ENCODE measurements at places on chromosomes 1 and 21.

GRCh38 chr1:109368464-109368863, 29.3 kb downstream of the SORT1 start:
- DNase-seq = no peak

DNA sequence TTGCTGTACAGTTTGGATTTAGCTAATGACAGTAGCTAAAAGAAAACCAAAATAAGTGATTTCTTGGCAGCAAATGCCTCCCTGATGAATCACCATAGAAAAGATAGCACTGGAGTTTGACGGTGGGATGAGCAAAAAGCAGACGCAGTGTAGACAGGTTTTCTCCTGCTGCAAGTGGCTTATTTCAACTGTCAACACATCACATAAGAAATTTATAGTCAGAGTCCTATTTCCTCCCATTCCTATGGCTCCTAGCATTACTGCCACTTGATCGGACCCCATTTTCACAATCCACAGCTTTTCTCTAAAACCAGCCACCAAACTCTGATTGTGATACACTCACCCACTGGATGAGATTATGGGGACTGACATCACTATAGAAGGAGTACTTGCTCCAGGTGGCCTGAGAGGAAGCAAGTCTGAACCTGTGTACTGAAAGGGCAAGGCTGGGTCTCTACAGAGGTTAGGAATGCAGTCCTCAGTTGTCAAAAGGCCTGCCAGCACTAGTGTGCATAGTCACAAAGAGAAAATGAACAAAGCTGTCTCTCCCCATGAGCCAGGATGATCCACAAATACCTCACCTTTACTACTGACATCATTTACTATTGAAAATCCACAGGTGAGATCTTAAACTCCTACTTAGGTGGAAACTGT, 359.8 kb downstream of the LTN1 start:
- no peak for DNase-seq

GRCh38 chr21:42467140-42467983, 28.7 kb downstream of the RSPH1 start:
- DNase-seq = peak; percentile 62

DNA sequence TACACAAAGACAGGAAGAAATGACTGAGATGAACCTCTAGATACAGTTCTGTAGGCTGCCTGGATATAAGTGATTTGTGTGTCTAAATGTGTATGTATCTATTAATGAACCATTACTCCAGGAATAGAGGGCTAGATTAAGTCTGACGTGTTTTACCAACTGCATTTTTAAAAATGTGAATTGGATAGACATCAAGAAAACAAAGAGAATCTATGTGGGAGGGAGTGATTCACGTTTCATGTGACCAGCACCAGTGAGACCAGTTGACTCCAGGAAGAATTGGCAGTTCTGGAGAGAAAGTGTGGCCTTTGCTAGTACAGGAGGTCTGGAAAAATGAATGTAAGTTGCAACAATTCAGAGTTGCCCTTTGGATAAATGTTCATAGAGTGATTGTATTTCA, 53.4 kb upstream of the RGS21 start:
- peak; percentile 46 for DNase-seq

- DNase-seq = no peak
Measured at GRCh38 chr1:101388904-101389546, 152.2 kb downstream of the S1PR1 start.

- no peak for DNase-seq
Measured at GRCh38 chr1:195188821-195189220, 1419.4 kb downstream of the KCNT2 start.

- DNase-seq = no peak
Measured at GRCh38 chr1:205365945-205366463, 9.3 kb upstream of the KLHDC8A start.

GRCh38 chr1:69842326-69842725, 274.6 kb downstream of the LRRC7 start:
- no peak for DNase-seq

DNA sequence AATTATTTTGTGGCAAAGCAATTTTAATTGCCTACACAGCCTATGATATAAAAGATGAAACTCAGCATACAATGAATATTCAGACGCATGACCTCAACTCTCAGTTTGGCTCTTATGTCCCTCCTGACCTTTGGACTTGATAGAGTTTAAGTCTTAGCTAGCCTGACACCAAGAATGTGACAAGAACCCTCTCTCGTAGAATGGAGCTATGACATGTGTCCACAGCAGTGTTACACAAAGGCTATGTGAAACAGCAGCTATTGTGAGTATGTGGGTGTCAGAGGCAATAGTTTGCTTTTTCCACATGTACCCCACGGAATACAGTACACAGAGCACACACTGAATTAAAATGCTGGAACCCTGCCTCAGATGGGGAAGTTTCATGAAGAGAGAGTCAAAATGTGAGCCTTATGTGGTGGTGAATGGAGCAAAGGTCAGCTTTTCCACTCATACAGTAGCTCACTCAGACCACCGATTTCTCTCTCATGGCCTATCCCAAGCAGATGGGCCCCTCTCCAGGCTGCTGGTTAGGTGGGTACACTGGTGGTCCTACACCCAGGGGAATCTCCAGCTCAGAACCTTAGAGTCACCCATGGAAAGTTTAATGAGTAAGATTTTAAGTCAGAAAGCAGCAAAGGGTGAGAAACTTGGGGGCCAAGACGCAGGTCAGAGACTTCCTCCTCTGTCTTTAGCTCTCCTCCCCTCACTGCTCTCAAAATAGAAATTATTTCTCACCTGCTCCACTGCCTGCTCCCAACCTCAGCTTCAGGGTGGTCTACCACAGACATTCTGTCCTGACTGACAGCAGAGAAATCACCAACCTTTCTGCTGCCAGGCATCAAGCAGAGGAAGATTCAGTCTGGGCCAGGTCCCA, 10.1 kb upstream of the XCL2 start:
- no peak for DNase-seq

GRCh38 chr1:17953921-17954320, 153.7 kb upstream of the IGSF21 start:
- DNase-seq = no peak

- no peak for DNase-seq
Measured at GRCh38 chr1:164588516-164589341, 29.7 kb downstream of the PBX1 start.

DNA sequence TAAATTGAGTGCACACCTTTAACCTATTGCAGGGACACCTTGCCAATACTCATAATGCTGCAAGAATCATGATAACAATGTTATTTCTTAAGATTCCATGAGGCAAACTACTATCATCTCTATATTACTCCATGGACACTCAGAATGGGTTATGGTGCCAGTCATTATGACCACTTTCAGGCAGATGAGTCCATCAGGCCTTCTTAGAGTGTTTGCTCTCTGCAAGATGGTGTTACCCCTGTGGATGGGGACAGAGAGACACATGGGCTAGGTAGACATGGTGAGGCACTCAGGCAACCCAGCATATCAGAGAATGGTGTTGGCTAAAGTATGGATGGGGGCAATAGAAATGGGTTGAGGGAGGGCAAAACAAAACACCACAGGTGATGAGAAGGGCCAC, 59.7 kb downstream of the XCL2 start:
- no peak for DNase-seq
